ENCODE measurements at places on chromosomes 2 and 18. TPM values are rescaled to one million over a fixed set of nuclear protein-coding genes. Genes with fewer than 3 reads are reported as not detected.

Gene STRADB
- total RNA-seq = 31.2 TPM

Gene SERPINB4
- total RNA-seq = not detected

DNA sequence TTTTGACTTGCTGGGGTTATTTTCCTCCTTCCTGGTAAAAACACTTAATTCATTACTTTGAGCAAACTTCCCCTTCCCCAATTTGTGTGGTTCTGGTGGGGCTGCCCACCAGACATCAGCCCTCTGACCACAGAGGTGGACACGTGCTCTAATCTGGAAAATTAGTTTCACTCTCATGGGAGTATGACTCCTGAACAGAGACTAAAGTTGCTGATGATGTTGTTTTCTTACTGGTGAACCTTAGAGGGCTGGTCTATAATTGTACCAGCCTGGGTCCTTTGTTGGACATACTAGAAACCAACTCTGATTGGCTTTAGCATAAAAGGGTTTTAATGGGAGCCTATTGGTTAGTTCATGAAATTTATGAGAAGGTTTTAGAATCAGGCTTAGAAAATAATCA is 54.1 kb upstream of the ACYP2 start:
- no peak overlapping the region for H3K27ac ChIP-seq
- no peaks in the 10 kb centered on the region for H3K36me3 ChIP-seq
- H3K4me3 ChIP-seq = no peak overlapping the region
- DNase-seq = no peak
- peaks cover 23% of the 10 kb centered on the region for H3K4me1 ChIP-seq
- no peaks in the 10 kb centered on the region for H3K27me3 ChIP-seq

Gene WNT10A
- not detected for total RNA-seq

GRCh38 chr18:66553824-66554223 is 50.1 kb downstream of the CDH19 start:
- no peaks in the 10 kb centered on the region for H3K27me3 ChIP-seq
- H3K4me3 ChIP-seq = no peak overlapping the region
- DNase-seq = no peak
- H3K4me1 ChIP-seq = no peaks in the 10 kb centered on the region
- H3K36me3 ChIP-seq = no peaks in the 10 kb centered on the region
